ENCODE measurements at places on chromosomes 2 and 18. TPM values are rescaled to one million over a fixed set of nuclear protein-coding genes. Genes with fewer than 3 reads are reported as not detected.

Gene TTR
- total RNA-seq: not detected

Gene CAPN10
- 70.3 TPM for total RNA-seq

Gene KANSL1L
- 8.6 TPM for total RNA-seq

Gene SMYD5
- 28.3 TPM for total RNA-seq

Gene MYO1B
- 48.5 TPM for total RNA-seq

Gene ZAP70
- not detected for total RNA-seq

Gene ABCG8
- not detected for total RNA-seq

Gene MOGAT1
- total RNA-seq: 0.35 TPM

Gene INSIG2
- total RNA-seq: 54.8 TPM

Gene GAREM2
- total RNA-seq: 1.7 TPM

Gene FAP
- total RNA-seq: not detected

Gene WNT6
- 0.33 TPM for total RNA-seq

Gene RBM45
- total RNA-seq: 8.7 TPM

Gene CLEC4F
- total RNA-seq: not detected

Gene ZNF519
- 23.8 TPM for total RNA-seq

Gene DSC2
- 13.9 TPM for total RNA-seq

Gene NDUFB3
- total RNA-seq: 93.1 TPM

Gene STPG4
- 6.5 TPM for total RNA-seq

Gene ING5
- 79.7 TPM for total RNA-seq

Gene KCNIP3
- 3.5 TPM for total RNA-seq
